Activated naive CD4-positive, alpha-beta T cell treated with anti-CD3 and anti-CD28 coated beads, Interleukin-2, amount 50 U/mL, for 16 hours (primary cell): ENCODE measurements at places on chromosomes 13 and 19.

DNA sequence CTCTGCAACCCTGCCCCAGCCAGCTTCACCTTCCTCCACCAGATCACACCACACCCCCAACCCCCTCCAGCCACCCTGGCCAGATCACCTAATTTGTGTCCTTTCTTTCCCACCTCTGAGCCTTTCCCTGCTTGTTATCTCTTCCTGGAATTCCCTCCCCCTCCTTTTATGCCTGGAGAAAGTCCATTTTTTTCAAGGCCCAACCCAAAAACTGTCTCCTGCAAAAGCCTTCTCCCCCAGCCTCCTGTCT, 5.3 kb upstream of the TLE2 start:
- no peak for DNase-seq

DNA sequence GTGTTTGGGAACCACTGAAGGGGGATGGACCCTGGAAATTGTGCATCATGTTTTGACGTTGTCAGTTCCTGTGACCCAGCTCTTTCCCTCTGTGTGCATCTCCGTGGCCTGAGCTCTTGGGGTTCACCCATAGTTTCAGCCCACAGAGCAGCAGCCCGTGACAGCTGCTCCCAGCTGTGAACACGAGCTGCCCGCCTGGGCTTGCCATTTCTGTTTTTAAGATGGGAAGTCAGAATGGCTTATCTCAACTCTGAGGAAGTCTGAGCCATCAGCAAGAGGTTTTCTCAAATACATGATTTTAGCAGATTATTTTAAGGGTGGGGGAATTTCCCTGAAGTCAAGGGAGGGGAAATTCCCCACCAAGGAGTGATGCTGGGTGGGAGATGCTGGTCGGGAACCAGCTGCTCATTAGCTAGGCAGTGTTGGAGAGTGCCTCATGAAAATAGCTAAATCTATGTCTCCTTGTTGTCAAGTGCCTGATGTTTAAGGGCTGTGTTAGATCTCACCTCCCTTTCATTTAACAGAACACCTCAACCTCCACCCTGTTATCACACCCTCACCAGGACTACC, 34.8 kb upstream of the C1QTNF9 start:
- DNase-seq = peak; percentile 62

- no peak for DNase-seq
These were observed 360.9 kb downstream of the SLITRK5 start for GRCh38 chr13:88031980-88032559.

- peak; percentile 11 for DNase-seq
These were observed 142.0 kb downstream of the ZNF737 start for GRCh38 chr19:20423381-20424197.

DNA sequence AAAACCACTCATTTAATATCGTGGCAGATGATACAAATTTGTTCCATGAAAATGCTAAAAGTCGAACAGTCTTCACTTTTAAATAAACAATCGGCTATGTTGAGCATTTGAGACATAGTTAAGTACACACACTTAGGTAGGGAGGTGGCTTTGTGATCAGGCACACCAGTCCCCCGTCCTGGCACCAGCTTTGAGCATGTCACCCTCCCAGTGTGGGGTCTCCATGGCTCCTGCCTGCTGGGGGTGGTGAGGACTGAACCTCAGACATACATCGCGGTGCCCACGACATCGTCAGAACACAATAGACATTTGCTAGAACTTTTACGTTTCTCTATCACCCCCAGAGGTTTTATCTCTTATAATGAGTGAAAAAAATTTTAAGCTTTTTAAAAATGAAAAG, 62.0 kb downstream of the RFX2 start:
- no peak for DNase-seq

DNA sequence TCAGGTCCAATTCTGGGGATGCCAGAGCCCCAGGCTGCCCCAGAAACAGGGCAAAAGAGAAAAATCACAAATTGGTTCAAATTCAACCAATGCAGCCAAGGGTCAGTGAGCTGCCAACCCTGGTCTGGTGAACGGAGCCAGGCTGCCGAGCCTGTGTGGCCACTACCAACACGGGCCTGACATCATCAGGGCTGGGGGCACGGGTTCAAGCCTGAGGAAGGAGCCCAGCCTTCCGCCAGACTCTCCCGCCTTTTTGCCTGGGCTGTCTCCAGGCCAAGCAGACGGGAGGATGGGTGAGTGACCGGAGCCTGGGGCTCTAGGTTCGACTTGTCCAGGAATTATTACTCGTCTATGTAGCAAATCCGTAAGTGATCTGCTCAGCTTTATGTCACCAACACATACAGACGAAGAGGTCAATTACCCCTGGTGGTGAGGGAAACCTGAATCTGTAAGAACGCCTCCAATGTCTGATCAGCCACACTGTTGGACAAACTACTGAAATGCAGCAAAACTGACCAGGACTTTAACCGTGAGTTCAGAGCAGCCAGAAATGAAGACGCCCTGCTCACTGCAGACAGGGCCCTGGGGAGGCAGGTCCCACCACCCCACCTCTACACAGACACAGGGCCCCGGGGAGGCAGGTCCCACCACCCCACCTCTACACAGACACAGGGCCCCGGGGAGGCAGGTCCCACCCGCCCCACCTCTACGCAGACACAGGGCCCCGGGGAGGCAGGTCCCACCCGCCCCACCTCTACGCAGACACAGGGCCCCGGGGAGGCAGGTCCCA, 31.8 kb downstream of the RAB20 start:
- no peak for DNase-seq

DNA sequence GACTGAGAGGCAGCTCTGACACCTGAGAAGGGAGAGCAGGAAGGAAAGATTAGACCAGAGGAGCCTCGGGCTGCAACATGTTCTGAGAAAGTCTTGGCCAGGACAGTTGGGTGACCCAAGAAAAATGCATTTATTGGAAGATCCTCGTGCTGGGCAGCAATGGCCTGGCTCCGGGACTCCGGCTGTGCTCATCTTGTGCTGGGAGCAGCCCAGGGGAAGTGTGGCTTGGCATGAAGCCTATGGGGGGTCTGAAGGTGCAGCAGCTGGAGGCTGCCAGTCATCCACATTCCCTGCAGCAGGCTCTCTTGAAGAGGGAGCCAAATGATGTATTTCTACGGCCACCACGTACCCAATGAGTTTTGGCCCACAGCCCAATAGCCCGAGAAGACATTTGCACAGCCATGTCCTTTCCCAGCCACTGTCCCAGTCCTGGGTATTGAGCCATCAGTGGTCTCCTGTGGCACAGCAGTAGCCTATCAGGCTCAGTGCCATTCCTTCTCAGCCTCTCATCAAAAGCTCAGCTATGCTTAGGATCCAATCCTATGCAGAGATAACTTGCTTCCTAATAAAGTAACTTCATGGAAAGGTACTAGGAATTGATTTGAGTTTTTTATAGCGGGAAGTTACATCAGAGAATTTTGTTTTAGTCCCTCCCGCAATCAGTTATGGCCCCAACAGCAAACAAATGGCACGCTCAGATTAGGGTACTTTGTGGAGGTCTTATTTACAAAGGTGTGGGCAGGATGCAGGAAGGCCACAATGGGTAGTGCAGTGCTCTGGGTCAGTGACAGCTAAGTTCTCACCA, 76.0 kb upstream of the MEDAG start:
- no peak for DNase-seq

DNA sequence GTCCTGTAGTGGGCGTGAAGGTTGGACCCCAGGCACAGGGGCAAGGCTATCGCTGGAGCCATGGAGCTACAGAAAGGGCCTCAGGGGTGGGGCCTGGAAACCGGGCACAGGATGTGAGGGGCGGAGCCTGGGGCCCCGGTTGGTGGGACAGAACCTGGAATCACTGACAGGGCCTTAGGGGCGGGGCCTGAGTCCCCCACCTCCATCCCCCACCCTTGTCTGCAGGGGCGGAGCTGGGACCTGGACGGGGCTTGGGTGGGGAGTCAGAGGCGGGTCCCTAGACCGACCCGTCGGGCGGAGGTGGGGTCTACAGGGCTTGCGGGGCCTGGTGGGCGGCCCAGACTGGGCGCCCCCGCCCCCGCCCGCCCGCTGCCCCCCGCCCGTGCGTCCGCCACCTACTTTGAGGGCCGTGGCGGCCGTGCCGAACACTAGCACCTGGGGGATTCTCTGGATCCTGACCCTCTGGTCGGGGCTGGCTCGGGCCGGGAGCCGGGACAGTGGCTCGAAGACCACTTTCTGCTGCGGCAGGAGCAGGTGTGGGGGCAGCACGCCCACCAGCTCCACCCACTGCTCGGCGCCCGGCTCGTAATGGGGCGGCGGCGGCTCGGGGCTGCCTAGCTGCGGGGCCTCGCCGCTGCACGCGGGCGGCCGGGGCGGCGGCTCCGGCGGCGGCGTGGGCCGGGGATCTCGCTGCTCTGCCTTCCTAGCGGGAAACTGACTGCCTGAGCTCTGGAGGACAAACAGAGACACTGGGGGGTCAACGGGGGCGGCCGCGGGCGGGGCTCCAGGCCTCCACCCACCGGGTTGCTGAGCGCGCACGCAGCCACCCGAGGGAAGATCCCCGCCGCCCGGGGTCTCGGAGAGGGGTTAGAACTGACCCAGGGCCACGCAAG, 26.3 kb downstream of the DCAF15 start:
- DNase-seq = peak; percentile 24

DNA sequence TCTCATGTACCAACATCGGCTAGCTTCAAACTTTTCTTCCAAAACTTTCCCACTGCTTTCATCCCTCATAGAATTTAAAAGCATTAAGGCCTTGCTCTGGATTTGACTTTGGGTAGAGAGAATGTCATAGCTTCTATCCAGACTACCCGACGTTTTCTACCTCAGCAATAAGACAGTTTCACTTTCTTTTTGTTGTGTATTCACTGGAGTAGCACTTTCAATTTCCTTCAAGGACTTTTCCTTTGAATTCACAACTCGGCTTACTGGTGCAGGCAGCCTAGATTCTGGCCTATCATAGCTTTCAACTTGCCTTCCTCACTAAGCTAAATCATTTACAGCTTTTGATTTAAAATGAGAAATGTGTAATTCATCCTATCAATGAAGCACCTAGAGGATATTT, 420.4 kb upstream of the GPC6 start:
- DNase-seq = no peak

GRCh38 chr19:4359627-4360000, 16.3 kb downstream of the MPND start:
- no peak for DNase-seq

DNA sequence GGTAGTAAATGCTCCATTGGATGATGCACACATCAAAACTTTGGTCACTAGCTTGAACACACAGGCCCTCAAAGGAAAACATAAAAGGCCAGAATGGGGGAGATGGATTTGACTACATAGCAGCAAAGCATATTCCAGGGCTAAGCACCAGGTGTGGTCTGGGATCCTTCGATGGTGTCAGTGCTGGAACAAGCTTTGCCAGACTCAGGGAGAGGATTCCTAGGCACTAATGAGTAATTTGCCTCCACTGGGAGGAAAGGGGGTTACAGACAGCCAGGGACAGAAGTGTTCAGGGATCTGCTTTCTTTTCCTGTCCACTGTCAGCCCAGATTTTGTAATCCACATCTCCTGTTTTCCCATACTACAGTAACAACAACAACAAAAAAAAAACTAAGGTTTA, 157.2 kb upstream of the OBI1 start:
- no peak for DNase-seq

DNA sequence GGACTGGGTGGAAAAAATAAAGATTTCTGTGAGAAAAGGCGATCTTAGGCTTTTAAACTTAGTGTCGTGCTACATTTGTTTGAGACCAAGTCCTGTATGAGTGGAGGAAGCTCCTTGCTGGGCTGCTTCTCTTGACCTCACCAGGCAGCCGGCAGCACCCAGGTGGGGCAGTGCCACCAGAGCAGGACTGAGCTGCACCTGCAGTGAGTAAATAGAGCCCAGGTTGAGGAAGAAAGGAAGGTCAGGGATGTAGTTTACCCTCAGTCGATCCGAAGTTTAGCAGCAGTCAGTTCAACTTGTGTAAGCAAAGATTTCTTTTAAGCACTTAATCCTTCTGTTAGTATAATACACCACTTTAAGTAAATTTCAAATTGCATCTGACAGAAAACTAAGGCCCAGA, 13.6 kb downstream of the HNRNPM start:
- DNase-seq = no peak

GRCh38 chr19:35760711-35761349, 2.9 kb downstream of the PROSER3 start:
- no peak for DNase-seq

- DNase-seq = no peak
These were observed 612.6 kb downstream of the DACH1 start for GRCh38 chr13:71254384-71254783.

DNA sequence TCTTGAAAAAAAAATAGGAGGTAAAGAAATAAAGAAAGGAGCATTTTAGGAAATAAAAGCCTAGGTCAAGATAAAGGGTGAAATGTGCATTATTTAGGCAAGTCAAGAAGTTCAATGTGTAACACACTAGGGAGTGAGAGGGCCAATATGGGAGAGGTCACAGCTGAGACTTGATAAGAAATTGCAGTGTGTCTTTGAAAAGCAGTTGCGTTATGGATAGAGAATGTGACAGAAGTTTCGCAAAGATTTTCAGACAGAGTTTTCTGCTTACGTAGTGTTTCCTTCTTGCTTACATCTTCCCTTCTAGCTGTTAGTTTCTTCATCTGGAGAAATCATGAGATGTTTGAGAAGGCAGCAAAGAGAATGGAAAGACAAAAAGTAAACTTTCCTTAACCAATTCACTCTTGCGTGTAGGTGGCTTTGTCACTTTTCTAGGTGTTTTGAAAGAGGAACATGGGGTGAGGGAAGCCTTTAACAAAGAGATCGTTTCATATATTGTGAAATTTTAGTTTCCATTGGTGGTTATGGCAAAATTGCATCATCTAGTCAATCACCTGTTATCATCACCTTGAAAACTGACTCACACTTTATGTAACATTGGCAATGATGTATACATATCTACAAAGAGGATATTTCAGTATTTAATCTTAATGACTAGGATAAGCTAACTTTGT, 975.5 kb downstream of the OLFM4 start:
- no peak for DNase-seq

GRCh38 chr13:56850852-56851251, 289.9 kb upstream of the PRR20A start:
- no peak for DNase-seq

- no peak for DNase-seq
These were observed 117.9 kb downstream of the RBM26 start for GRCh38 chr13:79287939-79288795.

- no peak for DNase-seq
These were observed 4.0 kb downstream of the C19orf38 start for GRCh38 chr19:10852098-10852800.

- no peak for DNase-seq
These were observed 140.7 kb upstream of the SPRY2 start for GRCh38 chr13:80481588-80481987.

- no peak for DNase-seq
These were observed 533.5 kb upstream of the SGCG start for GRCh38 chr13:22647156-22647850.

GRCh38 chr13:46126056-46126455, 21.2 kb upstream of the CPB2 start:
- DNase-seq = no peak
